NCI-H2029 treated with DMSO at 0.1 percent for 48 hours (cell line): ENCODE measurements at places on chromosomes 13 and 19.

- DNase-seq, result no peak
Measured at GRCh38 chr13:102930566-102930965, 84.7 kb downstream of the ERCC5 start.

- DNase-seq, result no peak
Measured at GRCh38 chr13:99223587-99223986, 22.9 kb downstream of the UBAC2 start.

GRCh38 chr13:23656637-23657371 is 86.6 kb downstream of the TNFRSF19 start:
- no peak for DNase-seq

GRCh38 chr19:6402837-6403608 is 10.1 kb upstream of the GTF2F1 start:
- DNase-seq, result no peak

DNA sequence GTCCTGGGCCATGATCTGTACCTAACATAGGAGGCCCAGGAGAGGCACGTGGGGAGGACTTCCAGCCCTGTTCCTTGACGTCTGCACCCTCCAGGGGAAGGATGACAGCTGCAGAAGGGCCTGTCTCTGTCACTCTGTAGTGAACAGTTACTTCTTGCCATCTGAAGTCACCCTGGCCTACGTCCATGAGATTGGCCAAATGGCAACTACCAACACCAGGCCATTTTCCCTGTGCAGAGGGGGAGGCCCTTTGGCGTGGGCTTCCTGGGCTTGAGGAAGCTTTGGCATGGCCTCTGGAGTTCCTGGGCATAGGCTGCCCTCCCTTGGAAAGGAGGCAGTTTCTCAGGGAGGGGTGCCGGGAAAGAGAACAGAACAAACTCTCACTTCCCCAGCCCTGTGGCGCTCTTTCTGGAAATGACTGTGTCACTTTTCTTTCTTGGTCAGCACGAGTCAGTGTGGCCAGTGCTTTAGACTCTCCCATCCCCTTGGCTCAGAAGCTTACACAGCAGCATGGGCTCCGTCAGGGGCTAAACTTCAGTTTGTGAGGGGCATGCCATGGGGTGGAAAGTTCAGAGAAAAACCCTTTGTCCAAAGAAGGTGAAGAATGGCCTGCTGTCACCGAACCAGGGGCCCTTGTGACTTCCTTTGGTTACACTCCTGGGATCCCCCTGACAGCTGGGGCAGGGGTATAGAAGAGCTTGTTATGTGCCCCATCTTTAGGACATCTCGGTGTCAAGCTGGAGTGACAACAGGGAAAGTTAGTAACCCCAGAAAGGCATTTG is 5.3 kb downstream of the CARM1 start:
- no peak for DNase-seq
